ENCODE measurements at places on chromosomes 7 and 10. TPM values are rescaled to one million over a fixed set of nuclear protein-coding genes. Genes with fewer than 3 reads are reported as not detected.

DNA sequence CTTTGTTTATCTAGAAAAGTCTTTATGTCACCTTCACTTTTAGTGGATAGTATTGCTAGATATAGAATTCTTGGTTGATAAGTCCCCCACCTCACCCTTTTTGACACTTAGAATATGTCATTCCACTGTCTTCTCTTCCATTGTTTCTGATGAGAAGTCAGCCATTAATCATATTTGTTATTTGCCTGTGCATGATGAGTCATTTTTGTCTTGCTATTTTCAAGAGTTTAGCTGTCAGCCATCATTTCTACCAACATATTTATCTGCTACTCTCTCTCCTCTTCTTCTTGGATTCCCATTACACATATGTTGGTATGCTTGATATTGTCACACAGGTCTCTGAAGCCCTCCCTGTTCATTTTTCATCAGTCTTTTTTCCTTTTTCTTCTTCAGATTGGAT lies 160.8 kb upstream of the TCF7L2 start:
- H3K36me3 ChIP-seq: no peaks in the 10 kb centered on the region
- DNase-seq: no peak
- H3K4me1 ChIP-seq: no peaks in the 10 kb centered on the region
- H3K27ac ChIP-seq: no peak overlapping the region
- H3K4me3 ChIP-seq: no peak overlapping the region

GRCh38 chr7:128204455-128204854 lies 36.6 kb upstream of the LEP start:
- no peaks in the 10 kb centered on the region for H3K36me3 ChIP-seq
- H3K27me3 ChIP-seq: peaks cover 4% of the 10 kb centered on the region
- no peaks in the 10 kb centered on the region for H3K4me1 ChIP-seq

GRCh38 chr7:112232212-112232978 lies 25.9 kb downstream of the ZNF277 start:
- no peak for DNase-seq
- H3K27ac ChIP-seq: no peak overlapping the region
- H3K36me3 ChIP-seq: no peaks in the 10 kb centered on the region

DNA sequence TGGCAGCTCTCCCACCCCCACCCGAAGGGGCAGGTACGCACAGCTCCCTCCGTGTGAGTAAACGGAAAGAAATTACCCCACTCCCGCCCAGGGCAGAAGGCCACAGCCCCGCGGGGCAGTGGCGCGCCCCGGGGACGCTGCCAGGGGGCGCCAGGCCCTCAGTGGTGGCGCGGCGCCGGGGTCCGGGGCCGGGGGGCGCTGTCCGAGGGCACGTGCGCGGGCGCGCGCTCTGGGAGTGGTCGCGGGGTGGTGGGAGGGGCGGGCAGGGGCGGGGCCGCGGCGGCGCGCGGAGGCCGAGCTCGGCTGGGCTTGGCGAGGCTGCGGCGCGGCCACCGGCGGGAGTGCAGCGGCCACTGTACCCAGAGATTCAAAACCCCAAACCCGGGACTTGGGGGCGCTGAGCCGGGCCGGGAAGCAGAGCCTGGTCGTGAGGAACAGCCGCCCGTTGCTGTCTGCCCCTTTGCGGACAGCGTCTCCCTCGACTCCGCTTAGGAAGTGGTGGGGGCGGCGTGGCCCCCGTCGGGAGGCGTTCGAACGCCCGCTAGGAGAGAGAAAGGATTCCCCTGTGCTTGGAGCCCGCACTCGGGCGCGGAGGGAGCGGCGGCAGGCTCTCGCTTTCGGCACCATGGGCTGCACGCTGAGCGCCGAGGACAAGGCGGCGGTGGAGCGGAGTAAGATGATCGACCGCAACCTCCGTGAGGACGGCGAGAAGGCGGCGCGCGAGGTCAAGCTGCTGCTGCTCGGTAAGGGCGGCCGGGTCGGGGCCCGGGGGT lies at the start of gene GNAI1:
TSS of gene GNAI1 (plus strand) at position 296 of the 773 bp plus-strand sequence. CDS start at position 626, 330 bp downstream.
- H3K36me3 ChIP-seq: no peaks in the 10 kb centered on the region
- peak within 1 kb of the TSS; percentile 93 for H3K27ac ChIP-seq
- peak; percentile 87 for DNase-seq
- no peaks in the 10 kb centered on the region for H3K27me3 ChIP-seq
- H3K4me3 ChIP-seq: peak within 1 kb of the TSS; percentile 92
- H3K4me1 ChIP-seq: peaks cover 24% of the 10 kb centered on the region

WNT2 gene
- 6.1 TPM for total RNA-seq

GRCh38 chr7:129136887-129137642 lies 7.4 kb upstream of the TSPAN33 start:
- no peak overlapping the region for H3K27ac ChIP-seq
- no peak overlapping the region for H3K4me3 ChIP-seq
- H3K27me3 ChIP-seq: no peaks in the 10 kb centered on the region
- no peak for DNase-seq

GRCh38 chr7:48755061-48755555 lies 169.2 kb upstream of the CDC14C start:
- no peaks in the 10 kb centered on the region for H3K36me3 ChIP-seq
- no peaks in the 10 kb centered on the region for H3K27me3 ChIP-seq
- no peak overlapping the region for H3K4me3 ChIP-seq
- DNase-seq: no peak
- no peaks in the 10 kb centered on the region for H3K4me1 ChIP-seq

FZD8 gene
- 23.0 TPM for total RNA-seq

CYP26C1 gene
- total RNA-seq: not detected

GPER1 gene
- 11.3 TPM for total RNA-seq

DNA sequence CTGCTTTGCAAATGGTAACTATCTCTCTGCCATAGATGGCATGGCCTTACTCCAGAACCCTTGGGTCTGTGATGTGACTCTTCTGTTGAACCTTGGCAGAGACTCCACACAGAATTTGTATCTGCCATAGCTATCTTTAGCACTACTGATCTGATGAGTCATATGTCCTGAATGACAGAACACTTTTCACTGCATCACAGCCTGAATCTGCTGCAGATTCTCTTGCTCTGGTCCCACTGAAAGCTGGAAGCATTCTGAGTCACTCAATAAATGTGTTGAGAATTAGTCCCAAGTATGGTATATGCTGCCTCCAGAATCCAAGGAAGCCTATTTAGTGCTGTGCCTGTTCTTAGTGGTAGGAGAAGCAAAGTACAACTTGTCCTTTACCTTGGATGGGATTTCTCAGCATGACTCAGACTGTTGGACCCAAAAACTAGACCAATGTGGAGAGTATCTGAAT lies 39.5 kb upstream of the ANKRD1 start:
- no peak overlapping the region for H3K4me3 ChIP-seq
- H3K27ac ChIP-seq: peak overlapping the region; percentile 77
- H3K27me3 ChIP-seq: no peaks in the 10 kb centered on the region
- no peaks in the 10 kb centered on the region for H3K36me3 ChIP-seq

GRCh38 chr10:96501985-96502384 lies 11.7 kb downstream of the TLL2 start:
- no peak for DNase-seq
- H3K27ac ChIP-seq: no peak overlapping the region
- H3K27me3 ChIP-seq: no peaks in the 10 kb centered on the region
- H3K4me3 ChIP-seq: no peak overlapping the region
- no peaks in the 10 kb centered on the region for H3K4me1 ChIP-seq
- H3K36me3 ChIP-seq: no peaks in the 10 kb centered on the region

GRCh38 chr7:414681-415560 lies 104.7 kb downstream of the PDGFA start:
- H3K36me3 ChIP-seq: no peaks in the 10 kb centered on the region
- no peaks in the 10 kb centered on the region for H3K27me3 ChIP-seq
- no peak overlapping the region for H3K4me3 ChIP-seq
- DNase-seq: no peak
- H3K4me1 ChIP-seq: peaks cover 3% of the 10 kb centered on the region

DNA sequence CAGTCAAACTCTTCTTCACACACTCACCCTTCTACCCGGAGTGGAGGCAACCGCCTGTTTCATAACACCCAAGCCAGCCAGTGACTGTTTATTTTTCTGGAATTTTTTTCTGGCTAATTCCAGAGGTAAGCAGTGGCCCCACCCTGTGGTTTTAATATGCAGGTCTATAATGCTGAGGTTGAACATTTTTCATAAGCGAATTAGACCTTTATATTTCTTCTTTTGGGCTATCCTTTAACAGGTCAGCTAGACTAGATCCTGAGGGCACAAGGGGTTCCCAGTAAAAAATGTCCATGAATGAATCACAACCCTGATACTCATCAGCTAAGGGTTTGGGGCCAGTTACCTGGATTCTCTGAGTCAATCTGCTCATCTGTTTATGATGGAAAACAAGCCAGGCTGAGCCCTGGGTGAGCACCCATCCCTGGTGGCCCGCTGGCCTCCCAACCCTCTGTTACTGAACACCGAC lies 76.2 kb downstream of the GRB10 start:
- H3K4me1 ChIP-seq: peaks cover 28% of the 10 kb centered on the region
- no peaks in the 10 kb centered on the region for H3K27me3 ChIP-seq
- no peak overlapping the region for H3K4me3 ChIP-seq
- H3K36me3 ChIP-seq: peaks cover 4% of the 10 kb centered on the region
- DNase-seq: no peak
- H3K27ac ChIP-seq: peak overlapping the region; percentile 60

- H3K27me3 ChIP-seq: no peaks in the 10 kb centered on the region
- H3K4me1 ChIP-seq: no peaks in the 10 kb centered on the region
- DNase-seq: peak; percentile 46
- no peak overlapping the region for H3K4me3 ChIP-seq
- H3K27ac ChIP-seq: no peak overlapping the region
- no peaks in the 10 kb centered on the region for H3K36me3 ChIP-seq
Observed at GRCh38 chr10:124296121-124296812, 122.5 kb downstream of the OAT start.

- peak overlapping the region; percentile 51 for H3K27ac ChIP-seq
- peaks cover 9% of the 10 kb centered on the region for H3K4me1 ChIP-seq
- H3K36me3 ChIP-seq: no peaks in the 10 kb centered on the region
- H3K27me3 ChIP-seq: no peaks in the 10 kb centered on the region
Observed at GRCh38 chr10:68153473-68154210, 44.4 kb downstream of the MYPN start.

DNA sequence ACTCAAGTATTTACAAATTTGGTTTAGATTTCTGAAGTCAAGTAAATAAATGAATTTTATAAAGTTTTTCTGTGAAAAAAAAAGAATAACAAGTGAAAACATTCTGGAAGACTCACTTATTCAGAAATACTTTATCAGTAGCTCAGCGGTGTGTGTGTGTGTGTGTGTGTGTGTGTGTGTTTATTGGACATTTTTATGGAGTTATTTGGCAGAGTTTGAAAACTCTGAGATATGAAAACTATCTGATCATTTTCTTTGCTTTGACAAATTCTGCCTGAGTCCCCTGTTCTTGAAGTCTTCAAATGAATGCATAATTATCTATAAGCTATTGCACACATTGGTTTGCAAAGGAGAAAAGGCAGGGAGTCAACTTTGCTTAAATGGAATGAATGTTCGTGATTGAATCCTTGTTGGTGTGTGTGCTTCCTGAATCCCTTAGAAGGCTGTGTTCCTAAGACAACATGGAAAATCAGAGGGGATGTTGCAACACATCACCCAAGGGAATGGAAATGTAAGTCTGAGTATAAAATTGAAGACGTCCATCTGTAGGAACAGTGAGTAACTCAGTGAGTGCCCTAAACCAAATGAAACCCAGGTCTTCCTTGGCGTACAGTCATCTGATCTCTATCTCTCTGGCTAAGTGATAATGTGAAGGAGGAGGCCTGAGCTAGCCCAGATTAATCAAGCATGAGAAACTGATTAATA lies 160.9 kb downstream of the REEP3 start:
- H3K4me3 ChIP-seq: no peak overlapping the region
- no peaks in the 10 kb centered on the region for H3K27me3 ChIP-seq
- H3K27ac ChIP-seq: peak overlapping the region; percentile 48
- no peaks in the 10 kb centered on the region for H3K36me3 ChIP-seq
- no peak for DNase-seq

DNA sequence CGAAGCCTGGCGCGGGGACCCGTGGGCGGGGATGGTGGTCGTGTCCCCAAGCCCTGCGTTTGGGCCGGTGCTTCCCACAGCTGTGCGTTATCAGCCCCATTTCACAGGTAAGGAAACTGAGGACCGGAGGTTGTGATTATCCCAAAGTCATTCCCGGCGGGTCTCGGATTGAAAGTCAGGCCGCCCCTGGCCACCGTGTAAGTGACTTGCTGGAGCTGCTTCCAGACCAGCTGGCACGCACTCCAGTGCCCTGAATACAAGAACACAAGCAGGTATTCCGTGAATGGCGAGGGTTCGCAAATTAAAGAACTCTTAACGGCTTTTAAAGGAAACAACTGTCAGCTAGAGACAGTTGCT lies 675 bp upstream of the ATE1 start:
- no peaks in the 10 kb centered on the region for H3K36me3 ChIP-seq
- peak overlapping the region; percentile 97 for H3K27ac ChIP-seq
- peak overlapping the region; percentile 98 for H3K4me3 ChIP-seq
- H3K4me1 ChIP-seq: peaks cover 10% of the 10 kb centered on the region
- no peak for DNase-seq

FAM3C gene
- total RNA-seq: 27.6 TPM

GRCh38 chr10:95264227-95265051 lies 26.4 kb downstream of the PDLIM1 start:
- peaks cover 55% of the 10 kb centered on the region for H3K4me1 ChIP-seq
- H3K4me3 ChIP-seq: no peak overlapping the region
- H3K27me3 ChIP-seq: no peaks in the 10 kb centered on the region
- DNase-seq: no peak

- no peak for DNase-seq
- no peak overlapping the region for H3K4me3 ChIP-seq
- no peak overlapping the region for H3K27ac ChIP-seq
Observed at GRCh38 chr7:80182630-80183276, 48.1 kb downstream of the GNAI1 start.

MMD2 gene
- total RNA-seq: not detected

DNA sequence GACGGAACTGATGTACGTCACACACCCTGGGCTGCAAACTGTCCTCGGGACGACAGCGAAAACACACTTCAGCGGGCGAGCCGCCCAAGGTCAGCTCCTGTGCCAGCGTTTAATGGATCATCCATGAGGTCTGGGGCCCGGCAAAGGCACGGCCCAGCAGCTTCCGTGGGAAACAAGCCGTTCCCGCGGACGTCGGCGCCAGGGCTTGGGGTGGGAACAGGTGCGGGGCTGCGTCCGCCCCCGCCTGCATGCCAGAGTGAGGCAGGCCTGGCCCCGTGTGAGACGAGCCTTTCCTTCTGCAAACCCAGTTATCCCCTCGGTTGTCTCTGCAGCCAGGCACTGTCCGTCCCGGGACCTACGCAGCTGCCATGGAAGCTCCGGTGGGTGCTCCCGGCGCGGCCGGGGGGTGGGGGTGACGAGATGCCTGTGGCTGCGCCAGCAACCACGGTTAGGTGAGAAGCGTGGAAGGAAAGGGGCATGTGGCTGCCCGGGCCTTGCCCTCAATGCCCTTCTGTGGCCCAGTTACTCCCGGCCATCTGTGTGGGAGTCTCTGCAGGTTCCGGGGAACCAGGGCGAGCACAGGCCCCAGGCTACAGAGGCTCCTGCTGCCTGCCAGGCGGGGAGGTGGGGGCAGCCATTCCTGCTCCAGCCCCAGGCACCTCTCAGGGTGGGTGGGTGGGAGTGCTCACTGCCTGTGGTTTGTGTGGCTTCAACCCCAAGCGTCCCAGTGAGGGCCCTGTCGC lies 42.2 kb upstream of the PDGFA start:
- H3K27ac ChIP-seq: no peak overlapping the region
- H3K36me3 ChIP-seq: no peaks in the 10 kb centered on the region
- no peak for DNase-seq
- no peak overlapping the region for H3K4me3 ChIP-seq
- no peaks in the 10 kb centered on the region for H3K27me3 ChIP-seq
